ENCODE measurements at places on chromosomes 6 and 20.
A peak's percentile ranks its signal among the peaks of the same experiment; 100 is the strongest.

- no peak for DNase-seq
These were observed 67.8 kb upstream of the CITED2 start for GRCh38 chr6:139442188-139442671.

DNA sequence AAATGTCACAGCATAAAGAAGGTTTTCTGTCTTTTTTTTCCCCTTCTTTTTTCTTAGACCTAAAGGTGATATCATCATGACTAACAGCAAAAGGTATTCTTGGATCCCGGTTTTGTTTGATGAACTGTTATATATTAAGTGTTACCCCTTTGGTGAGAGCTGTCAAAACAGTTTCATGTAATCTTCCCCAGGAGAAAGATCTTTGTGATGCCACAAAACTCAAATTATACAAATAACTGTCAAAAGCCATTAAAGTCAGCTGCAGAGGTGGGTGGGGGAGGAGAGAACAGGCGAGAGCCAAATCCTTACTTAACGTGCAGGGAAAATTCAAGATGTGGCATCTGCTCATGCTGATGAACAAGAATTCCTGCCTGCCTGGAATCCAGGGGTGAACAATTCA lies 258.2 kb downstream of the BMP7 start:
- peak; percentile 16 for DNase-seq

GRCh38 chr20:45070932-45071632 lies 29.8 kb downstream of the KCNS1 start:
- no peak for DNase-seq

DNA sequence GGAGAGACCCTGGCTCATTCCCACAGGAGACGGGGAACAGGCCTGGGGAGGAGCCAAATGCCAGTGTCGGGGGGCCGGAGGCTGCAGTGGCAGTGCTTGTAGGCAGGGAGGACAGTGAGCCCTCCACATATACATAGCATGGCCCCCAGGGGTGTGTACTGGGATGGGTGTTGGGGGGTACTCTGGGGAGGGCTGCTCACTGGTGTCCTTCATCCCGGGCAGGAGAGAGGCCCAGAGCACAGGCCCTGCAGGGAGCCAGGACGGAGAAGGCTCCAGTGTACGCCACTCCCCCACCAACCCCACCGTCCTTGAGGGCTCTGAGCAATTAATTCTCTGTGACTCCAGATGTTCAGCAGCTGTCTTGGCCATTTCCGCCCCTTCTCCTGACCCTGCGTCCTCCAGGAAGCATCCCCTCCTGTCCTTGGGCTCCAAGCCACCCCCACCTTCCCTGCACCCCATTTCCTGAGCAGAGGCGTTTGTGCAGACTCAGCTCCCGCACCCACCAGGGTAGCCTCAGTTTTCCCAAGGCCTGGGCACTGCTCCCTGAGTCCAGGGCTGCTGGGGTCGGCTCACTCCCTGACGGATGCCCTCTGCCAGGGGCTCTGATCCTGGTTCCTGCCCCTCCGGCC lies 3.4 kb upstream of the ABHD16B start:
- no peak for DNase-seq

DNA sequence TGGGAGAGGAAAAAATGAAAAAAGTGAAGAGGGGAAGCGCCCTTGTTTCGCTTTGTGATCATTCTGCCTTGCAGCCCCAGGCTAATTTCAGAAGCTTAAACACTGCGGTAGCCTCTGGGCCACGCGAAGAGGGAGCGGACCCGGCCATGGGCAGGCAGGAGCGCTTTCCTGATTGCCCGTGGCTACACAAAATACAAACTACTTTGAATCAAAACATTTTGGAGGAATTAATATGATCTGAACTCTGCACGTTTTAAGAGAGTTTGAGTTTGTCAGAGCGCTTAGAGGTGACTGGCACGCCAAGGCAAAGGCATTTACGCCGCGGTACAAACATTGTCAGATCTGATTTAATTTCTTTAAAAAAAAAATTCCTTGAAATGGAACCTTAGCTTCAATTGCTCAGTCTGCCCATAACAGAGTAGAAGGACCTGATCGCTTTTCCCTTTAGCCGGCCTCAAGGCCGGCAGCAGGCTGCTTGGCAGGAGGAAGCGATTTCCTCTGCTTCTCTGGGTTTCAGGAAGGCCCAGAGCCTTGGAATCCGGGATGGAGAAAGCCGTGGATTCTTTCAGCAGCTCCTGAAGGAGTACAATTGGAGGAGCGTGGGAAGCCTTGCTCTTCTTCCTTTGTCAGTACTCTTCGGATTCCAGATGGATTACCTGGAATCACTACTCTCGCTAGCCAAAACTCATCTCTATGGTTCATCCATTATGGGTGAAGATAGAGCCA lies 9.7 kb downstream of the TFAP2D start:
- DNase-seq: no peak

- DNase-seq: no peak
These were observed 36.9 kb downstream of the B4GALT5 start for GRCh38 chr20:49676581-49677291.

DNA sequence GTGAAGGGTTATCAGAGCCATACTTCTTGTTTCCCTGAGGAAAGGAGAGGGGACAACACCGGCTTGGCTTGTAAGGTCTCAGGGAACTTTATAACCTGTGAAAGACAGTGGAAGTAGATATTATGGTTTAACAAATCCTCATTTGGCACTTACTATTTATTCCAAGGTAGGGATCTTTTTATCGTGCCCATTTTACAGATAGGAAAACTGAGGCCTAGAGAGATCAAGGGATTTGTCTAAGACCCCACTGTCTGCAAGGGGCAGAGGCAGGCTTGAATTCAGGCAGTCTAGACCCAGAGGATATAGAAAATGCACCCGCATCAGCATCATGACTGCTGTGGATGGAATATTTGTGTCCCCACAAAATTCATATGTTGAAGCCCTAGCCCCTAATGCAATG lies 118.4 kb upstream of the CST7 start:
- DNase-seq: no peak
